Stimulated activated CD4-positive, alpha-beta T cell treated with anti-CD3 and anti-CD28 coated beads, Interleukin-4, amount 100 ng/mL, for 4 hours (primary cell): ENCODE measurements at places on chromosomes 1 and 21.

- no peak for DNase-seq
Measured at GRCh38 chr1:209647156-209647555, 5.1 kb downstream of the LAMB3 start.

DNA sequence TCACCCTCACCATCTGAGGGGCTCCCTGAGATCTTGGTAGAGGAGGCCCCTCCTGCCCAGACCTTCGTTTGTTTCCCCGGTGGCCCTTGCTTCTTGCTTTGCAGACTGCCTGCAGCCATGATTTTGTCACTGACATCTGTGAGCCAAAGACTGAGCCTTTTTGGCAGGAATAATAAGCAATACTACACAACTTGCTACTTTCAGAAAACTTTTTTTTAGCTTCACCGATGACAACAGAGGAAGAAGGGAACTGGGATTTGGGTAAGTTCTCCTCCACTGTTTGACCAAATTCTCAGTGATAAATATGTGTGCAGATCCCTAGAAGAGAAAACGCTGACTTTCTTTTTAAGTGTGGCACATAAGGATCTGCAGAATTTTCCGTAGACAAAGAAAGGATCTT, 11.7 kb upstream of the CD101 start:
- no peak for DNase-seq

DNA sequence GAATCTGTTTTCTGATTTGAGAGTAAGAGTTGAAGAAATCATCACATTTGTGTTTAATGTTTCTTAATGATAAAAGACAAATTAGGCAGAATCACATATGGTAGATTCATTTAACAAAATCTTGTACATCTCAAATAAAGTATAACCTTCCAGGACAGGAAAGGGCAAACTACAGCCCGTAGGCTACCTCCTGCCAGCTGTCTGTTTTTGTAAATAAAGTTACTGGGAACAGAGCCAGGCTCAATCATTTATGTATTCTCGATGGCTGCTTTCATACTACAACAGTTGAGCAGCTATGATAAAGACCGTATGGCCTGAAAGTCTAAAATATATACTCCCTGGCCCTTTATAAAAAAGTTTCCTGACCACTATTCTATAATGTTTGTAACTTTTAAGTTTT, 204.1 kb downstream of the COL24A1 start:
- no peak for DNase-seq

DNA sequence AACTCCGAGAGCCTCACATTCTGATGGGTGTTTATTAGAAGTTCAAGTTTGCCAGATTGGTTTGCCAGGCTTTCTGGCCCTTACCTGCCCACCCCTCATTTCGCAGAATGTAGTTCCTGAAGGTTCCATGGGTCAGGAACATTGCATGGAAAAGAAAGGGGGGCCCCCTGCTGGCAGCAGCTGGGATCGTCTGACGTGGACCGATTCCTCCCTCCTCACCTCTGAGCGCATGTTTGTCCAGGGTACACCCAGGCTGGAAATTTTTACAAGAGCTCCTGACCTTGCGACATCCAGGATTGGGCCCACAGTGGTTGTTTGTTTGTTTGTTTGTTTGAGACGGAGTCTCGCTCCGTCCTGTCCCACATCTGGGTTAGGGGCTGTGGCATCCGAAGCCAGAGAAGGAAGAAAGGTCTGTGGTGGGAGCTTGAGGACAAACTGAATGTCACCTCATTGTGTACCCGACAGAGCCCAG, 126.0 kb upstream of the TMEM51 start:
- no peak for DNase-seq

- no peak for DNase-seq
Measured at GRCh38 chr1:14666373-14666772, 67.9 kb downstream of the KAZN start.

GRCh38 chr1:228979325-228979699, 244.0 kb downstream of the RHOU start:
- no peak for DNase-seq

DNA sequence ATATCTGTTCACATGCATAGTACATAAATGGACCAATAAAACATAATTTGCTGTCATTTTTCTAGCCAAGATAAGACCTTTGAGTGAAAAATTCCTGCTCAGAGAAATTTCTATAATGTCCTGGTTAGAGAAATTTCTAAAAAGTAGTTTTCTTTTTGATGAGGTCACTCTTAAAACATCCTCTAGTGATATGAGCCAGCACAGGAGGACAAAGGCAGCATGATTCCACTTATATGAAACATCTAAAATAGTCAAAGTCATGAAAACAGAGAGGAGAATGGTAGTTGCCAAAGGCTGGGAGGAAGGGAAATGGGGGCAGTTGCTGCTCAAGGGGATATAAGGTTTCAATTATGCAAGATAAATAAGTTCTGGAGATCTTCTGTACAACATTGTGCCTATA, 239.4 kb downstream of the BACH1 start:
- DNase-seq = no peak

DNA sequence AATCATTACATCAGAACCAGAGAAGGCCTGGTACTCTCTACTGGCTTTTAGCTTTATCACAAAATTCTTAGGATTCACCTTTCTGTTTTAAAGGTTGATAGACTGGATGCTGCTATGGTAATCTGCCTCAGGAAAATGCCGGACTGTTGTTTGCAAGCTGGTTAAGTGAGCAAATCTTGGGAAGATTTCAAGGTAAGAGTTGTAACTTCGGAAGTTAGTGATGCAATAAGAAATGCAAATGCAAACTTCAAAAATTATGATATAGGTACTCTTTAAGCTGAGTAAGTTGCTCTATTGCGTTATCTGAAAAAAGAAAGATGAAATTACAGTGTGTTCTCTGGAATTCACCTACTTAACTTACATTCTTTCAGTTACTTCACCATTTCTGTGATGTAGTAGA, 4.4 kb upstream of the SLC16A1 start:
- no peak for DNase-seq

GRCh38 chr21:37463083-37463801, 96.7 kb downstream of the DYRK1A start:
- no peak for DNase-seq

- DNase-seq = no peak
Measured at GRCh38 chr1:179786815-179787685, 44.0 kb downstream of the FAM163A start.

DNA sequence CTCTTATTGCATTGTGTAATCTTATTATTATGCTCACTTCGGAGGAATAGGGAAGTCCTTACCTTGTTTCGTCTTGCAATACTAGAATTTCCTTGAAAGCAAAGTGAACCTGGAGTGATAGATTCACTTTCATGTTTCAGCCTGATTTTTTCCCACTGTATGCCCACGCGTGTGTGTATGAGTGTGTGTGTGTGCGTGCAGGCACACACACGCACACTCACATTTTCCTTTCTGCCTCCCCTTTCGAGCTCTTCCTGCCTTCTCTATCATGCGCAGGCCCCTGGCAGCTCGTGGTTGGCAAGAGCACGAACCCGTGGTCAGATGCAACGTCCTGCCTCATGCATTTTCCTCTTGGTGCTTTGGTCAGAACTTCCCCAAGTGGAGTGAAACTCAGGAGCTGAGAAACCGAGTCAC, at the start of gene GCSAML:
Gene GCSAML (plus strand): TSS at position 366 of the 414 bp plus-strand sequence. CDS start 58 bp downstream, outside the sequence.
- DNase-seq = no peak

DNA sequence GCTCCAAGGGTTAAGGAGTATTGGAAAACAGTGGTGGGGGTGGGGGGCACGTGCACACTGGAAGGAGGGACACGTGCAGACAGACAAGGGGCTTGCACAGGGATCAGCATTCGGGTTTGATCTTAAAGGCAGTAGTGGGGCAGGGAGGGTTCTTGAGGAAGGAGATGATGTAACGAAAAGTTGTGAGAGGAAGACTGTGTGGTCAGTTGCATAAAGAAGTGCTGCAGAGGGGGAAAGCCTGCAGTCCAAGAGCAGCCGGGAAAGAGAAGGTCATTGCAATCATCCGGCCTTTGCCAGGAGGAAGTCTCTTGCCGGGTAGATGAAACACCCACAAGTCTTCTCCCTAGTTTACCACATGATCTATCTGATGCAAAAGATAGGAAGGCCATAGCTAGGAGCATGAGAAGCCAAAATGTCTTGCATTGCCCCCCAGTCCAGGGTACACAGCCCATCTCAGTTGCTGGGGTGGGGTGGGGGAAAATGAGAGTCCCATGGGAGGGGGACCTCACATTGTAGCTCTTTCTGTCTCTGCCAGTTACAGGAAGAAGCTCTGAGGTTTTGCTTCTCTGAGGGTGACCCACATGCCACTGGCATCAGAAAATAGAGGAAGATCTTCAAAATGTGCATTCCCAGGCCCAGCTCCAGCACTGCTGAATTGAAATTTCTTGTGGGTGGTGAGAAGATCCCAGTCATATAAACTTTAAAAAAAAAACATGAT, 202.5 kb upstream of the RAB4A start:
- no peak for DNase-seq

DNA sequence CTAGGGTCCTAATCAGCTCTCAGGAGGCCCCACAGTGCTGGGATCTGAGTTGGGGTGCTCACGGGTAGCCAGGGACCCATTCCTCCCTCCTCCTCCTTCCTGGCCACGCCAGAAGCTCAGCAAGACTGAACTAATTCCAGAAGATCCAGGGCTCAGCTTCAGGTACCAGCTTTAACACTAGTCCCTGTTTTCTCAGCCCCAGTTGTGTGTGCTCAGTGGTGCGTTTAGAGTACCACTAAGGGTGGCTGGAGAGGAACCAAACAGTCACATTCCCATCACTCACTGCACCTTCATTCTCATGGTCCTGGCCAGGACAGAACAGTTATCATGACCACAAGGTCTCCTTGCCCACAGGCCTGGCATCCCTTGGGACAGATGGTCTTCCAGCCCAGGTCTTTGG, 20.8 kb downstream of the PKP1 start:
- no peak for DNase-seq

DNA sequence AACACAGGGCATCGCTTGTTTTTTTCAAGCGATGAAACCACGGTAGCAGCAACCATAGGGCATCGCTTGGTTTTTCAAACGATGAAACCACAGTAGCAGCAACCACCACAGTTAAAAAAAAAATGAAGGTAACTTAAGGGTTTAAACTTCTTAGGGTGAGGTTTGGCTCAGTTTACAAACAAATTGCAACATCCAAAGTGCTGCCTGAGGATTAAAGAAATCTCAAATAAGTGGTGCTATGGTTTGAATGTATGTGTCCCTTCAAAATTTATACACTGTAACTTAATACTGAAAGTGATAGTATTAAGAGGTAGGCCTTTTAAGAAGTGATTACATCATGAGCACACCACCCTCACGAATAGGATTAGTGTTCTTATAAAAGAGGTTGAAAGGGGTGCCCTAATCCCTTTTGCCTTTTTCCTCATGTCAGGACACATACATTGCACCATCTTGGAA, 6.4 kb upstream of the GBP5 start:
- no peak for DNase-seq

DNA sequence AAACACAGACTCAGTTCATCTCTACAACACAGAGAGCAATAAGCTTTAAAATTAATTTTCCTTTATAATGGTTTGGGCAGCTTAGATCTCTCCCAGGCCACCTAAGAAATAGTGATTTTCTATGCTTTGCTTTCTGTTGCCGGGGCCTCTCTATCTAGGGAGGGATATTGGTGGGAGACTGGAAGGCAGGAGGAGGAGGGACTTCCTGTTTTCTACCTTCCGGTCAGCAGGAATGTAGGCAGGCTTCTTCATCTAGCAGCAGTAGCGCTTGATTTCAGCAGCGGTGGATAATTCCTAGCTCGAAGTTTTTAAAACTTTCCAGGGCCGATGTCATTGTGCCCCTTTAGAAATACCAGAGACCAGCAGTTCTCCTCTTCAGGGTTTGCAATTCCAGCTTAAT, 5.1 kb upstream of the DESI2 start:
- no peak for DNase-seq

- no peak for DNase-seq
Measured at GRCh38 chr1:215779729-215780128, 212.6 kb downstream of the KCTD3 start.

DNA sequence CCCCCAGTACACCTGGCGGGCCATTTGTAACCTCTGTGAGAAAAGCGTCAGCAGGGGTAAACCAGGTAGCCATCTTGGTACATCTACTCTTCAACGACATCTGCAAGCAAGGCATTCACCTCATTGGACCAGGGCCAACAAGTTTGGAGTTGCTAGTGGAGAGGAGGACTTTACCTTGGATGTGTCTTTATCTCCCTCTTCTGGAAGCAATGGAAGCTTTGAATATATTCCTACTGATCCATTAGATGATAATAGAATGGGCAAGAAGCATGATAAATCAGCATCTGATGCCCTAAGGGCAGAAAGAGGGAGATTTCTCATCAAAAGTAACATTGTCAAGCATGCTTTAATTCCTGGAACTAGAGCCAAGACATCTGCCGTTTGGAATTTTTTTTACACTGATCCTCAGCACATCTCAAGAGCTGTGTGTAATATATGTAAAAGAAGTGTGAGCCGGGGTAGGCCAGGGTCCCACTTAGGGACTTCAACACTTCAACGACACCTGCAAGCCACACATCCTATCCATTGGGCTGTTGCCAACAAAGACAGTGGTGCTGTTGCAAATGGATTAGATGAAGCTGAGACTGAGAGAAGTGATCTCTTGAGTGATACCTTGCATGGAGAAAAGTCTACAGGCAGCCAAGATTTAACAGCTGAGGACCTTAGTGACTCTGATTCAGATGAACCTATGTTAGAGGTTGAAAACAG, 2.7 kb downstream of the ZBED6 start:
- no peak for DNase-seq

GRCh38 chr1:24344090-24344742, 25.1 kb downstream of the GRHL3 start:
- DNase-seq = no peak

- DNase-seq = no peak
Measured at GRCh38 chr1:10794724-10795275, 1.6 kb downstream of the CASZ1 start.

GRCh38 chr1:44254392-44254910, 41.2 kb downstream of the DMAP1 start:
- DNase-seq = no peak

GRCh38 chr1:215905493-215906115, 338.5 kb downstream of the KCTD3 start:
- DNase-seq = no peak

DNA sequence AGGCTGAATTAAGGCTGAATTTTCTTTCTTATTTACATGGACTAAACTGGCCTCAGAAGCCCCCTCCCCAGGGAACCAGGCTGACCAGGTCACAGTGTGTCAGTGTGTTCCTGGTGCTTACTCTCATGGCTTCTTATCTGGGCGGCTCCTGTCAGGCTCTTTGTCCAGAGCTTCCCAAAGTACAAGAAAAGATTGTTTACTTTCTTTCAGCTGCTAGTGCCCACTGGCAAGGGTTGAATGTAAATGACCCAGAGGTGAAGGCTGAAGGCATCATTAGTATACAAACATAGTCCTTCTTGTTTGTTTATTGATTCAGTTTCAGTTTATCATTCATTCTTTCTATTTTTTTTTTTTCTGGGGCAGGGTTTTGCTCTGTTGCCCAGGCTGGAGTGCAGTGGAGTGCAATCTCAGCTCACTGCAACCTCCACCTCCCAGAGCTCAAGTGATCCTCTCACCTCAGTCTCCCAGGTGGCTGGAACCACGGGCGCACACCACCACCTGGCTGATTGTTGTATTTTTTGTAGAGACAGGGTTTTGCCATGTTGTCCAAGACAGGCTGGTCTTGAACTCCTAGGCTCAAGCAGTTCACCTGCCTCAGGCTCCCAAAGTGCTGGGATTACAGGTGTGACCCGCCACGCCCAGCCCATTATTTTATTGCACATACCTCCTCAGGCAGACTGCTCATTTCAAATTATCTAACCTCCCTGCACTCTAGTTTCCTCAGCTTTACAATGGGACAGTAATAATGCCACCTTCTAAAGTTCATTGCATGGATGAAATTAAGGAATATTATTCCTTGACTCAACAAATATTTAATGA, 9.8 kb upstream of the KDM4A start:
- no peak for DNase-seq
